Muscle of arm (tissue), 14 donors: ENCODE measurements at places on chromosomes 16 and 17. TPM values are rescaled to one million over a fixed set of nuclear protein-coding genes. Genes with fewer than 3 reads are reported as not detected.

GINS2 gene
- 12.2 TPM for polyA plus RNA-seq

TMEM220 gene
- 11.2 TPM for polyA plus RNA-seq

CD300LF gene
- 0.19 TPM for polyA plus RNA-seq

KRT36 gene
- not detected for polyA plus RNA-seq

ACE gene
- 6.0 TPM for polyA plus RNA-seq

MT4 gene
- not detected for polyA plus RNA-seq

KRTAP4-5 gene
- not detected for polyA plus RNA-seq
